Lung microvascular endothelial cell (primary cell): ENCODE measurements at places on chromosomes 3 and 15.

GRCh38 chr15:70781236-70781635 lies 17.9 kb upstream of the UACA start:
- DNase-seq = no peak

DNA sequence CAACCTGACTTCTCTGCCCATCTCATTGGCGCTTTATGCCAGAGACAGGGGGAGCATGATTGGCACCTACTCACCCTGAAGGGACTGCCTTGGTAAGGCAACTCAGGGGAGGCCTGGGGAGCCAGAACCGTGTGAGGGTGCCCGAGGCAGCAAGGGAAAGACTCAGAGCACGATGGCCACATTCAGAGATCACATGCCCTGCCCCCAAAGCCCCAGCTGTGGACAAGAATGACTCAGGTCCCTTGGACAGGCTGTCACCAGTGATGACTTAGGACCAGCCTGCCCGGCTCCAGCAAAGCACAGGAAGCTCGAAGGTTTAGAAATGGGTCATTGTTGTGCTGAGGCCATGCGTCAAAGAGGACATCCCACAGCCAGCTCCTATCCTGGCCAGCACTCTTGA lies 49.1 kb upstream of the LIMD1 start:
- DNase-seq = peak; percentile 78

GRCh38 chr15:68316061-68316804 lies 38.7 kb downstream of the FEM1B start:
- DNase-seq = peak; percentile 17

DNA sequence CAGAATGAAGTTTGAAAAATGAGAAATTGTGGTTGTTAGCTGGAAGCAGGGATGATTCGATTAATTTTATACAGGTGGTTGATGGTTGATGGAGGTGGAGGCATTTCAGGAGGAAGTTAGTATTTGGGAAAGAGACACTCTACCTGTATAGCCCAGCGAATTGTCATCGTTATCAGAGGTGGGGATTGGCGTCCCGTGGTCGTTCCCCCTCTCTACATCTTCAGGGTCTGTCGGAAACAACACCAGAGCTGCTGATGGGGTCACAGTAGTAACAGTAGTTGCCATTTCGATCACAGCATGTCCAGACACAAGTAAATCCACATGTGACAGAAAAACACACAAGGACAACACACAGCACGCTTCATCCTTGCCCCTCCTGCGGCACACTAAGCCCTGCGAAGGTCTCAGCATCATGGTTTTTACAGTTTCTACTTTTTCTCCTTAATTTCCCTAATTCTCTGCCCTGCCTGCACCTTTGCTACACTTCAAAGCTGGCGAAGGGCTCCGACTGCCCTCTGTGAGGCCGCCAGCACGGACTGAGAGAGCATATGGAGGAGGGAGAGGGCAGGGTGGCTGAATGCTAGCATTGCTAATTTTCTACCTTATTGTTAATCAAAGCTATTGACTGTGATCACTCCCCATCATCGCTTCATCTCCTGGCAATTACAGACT lies 642.3 kb downstream of the ROBO1 start:
- no peak for DNase-seq

- DNase-seq = no peak
These were observed 18.2 kb downstream of the DCUN1D1 start for GRCh38 chr3:182962166-182962565.

GRCh38 chr15:77634266-77634962 lies 1.7 kb upstream of the LINGO1 start:
- peak; percentile 69 for DNase-seq
